ENCODE measurements at places on chromosomes 5 and 9.

- DNase-seq = no peak
Observed at GRCh38 chr5:125085797-125086505, 339.5 kb upstream of the ZNF608 start.

DNA sequence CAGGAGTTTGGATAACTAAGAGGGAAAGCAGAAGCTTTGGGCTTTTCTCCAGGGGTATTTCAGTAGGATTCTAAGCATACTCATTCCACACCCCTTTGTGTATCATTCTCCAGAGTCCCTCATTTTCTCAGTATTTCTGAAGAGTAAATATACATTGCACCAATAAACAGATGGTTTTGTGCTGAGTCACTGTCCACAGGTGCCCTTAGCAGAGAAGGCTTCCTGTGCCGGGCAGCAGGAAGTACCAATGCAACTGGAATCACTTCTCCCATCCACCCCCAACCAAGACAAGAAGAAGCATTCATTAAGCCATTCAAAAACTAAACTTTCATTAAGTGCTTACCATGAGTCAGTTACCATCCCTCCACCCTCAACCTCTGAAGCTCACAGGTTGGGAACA is 3.6 kb upstream of the CCNJL start:
- DNase-seq = no peak

GRCh38 chr9:80842389-80842788 is 847.0 kb downstream of the TLE1 start:
- DNase-seq = no peak

DNA sequence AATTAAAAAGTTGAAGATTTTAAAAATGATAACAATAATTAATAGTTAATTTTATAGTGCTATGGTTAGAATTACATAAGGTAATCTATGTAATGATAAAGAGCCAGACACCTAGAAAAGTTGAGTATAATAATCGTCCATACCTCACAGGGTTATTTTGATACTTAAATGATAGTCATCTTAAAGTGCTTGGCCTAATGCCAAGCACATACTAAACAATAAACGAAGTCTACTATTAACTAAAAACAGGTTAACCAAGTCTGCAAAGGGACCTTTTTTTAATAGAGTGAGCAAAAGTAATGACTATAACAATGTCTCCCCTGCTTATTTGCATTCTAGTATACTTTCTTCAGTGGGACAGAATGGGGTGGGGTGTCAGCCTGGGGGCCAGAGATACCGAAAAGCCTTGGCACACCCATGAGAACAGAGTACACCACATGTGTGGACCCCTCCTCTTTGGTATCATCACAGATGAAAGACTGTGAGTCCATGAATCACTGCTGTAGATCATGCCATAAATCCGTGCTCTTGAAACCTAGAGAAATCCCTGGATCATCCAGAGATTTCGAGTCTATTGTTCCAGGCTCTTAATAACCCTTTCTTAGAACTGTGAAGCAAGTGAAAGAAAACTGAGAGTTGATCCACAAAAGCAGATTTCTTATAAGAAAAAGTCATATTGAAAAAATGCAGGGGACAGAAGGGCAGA is 249.5 kb downstream of the PRELID2 start:
- DNase-seq = no peak

- no peak for DNase-seq
Observed at GRCh38 chr9:5586391-5586802, 42.5 kb upstream of the RIC1 start.

All from GOT3 (cell line).